ENCODE measurements at places on chromosomes 12 and 14.

DNA sequence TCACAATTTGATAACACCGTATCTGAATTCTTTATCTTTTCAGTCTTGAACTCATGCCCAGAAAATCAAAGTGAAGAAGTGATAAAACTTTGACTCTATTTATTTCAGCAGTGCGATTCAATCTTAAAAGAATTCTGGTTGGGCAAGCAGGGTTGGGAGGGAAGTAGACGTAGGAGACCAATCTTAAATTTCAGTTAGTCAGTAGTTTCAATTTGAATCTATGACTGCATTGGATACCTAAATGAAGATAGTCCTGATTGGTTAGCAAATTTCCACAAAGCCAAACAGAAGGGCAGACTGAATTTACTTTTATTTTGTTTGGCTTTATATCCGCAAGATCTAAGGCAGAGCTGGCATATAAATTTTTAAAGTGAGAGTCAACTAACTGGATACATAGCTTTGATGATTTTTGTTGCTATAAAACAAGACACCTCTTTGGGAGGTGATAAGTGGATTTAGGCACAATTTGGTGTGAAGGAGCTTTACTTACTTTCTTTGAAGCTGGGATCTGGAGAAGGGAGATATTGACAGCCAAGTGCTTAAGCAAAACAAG, 2.6 kb downstream of the ACSS3 start:
- no peak for DNase-seq

DNA sequence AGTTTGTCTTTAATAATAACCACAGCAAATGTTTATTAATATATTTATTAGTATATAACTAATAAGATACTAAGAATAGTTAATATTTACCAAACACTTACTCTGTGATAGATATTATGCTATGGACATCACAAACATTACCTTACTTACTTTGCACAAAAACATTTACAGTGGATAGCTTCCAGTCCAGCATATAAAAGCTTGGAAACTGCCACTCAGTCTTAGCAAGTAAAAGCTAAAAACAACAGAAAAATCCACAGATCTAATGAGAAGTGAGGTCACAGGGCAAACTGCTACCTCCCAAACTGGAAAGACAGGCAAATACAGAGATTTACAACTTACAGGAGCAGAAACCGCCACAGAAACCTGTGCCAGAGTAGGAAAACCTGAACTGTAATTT, 99.8 kb downstream of the METTL25 start:
- no peak for DNase-seq

DNA sequence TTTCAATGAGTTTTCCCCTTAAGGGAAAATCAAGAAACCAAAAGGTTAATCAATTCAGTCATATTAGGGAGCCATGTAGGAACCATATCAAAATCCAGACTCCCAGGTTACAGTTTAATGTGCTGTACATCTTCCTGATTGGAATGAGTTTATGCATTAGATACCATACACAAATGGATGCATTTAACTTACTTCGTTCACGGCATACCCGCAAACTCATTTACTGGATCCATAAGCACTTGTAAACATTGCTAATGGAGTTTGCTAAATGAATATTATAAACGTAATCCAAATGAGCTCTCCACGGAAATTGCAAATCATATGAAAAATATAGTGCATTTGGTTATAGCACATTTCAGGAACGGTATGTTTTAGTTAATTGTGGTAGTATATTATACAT, 228.9 kb upstream of the G2E3 start:
- no peak for DNase-seq

- peak; percentile 86 for DNase-seq
These were observed 77.5 kb downstream of the PELI2 start for GRCh38 chr14:56195704-56196103.

- no peak for DNase-seq
These were observed 66.5 kb downstream of the ANO6 start for GRCh38 chr12:45282411-45282810.

GRCh38 chr14:24052656-24053547, 1.1 kb downstream of the CARMIL3 start:
- no peak for DNase-seq

DNA sequence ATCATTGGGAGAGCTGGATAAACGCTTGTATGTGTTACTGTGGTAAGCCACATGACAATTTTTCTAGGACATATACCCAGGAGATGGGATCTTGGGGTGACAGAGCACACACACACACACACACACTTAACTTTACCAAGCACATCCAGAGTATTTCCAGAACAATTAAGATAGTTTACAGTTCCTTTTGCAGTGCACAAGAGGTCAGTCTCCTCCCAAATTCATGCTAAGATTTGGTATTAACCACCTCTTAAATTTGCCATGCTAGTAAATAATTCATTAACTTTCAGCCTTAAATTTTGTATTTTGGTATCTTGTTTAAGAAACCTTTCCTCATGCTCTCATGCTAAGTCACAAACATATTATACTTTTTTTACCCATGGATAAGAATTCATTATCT, 33.9 kb upstream of the LIMA1 start:
- DNase-seq: no peak

DNA sequence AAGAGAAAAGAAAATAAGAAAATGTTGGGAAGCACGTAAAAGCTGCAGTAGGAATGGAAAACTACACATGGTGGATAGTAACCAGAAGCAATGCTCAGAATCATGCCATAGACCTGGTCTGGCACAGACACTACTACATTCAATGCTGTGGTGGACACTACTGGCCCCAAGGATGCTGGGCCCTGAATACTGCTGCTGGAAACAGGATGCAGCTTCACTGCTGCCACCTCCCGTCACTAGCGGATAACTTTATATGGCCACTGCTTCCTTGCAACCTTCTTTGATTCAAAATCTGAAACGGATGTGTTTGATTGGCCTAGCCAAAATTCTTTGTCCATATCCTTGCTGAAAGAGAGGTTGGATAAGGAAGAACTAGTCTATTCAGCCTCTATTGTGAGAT, 30.7 kb downstream of the ADCY6 start:
- no peak for DNase-seq

DNA sequence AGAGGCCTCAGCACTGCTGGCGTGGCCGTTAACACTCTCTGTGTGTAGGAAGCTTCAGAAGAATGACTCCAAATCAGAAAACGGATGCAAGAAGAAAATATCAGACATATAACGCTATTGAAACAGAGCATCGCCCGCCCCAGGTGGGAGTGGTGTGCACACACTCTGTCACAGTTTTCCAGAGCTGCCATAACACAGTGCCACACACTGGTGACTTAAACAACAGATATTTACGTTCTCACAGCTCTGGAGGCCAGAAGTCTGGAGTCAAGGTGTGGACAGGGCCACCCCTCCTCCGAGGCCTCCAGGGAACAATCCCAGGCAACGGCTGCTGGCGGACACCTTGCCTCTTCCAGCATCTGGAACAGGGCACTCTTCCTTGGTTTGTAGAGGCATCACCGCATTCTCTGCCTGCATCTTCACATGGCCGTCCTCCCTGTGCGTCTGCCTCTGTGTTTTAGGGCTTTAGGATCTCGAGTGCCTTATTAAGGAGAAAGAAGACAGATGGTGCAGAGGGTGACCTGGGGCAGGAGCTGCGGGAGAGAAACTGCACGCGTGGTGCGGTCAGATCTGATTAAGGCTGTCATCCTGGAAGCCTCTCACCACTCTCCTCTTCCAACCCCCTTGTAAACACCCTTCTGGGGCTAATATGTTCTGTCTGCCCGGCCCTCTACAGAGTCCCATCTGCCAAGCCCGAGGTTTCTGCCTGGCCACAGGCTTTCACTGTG, 141.0 kb downstream of the SLC15A4 start:
- DNase-seq: no peak

- no peak for DNase-seq
These were observed 17.4 kb upstream of the B4GALNT3 start for GRCh38 chr12:442235-442884.

- DNase-seq: no peak
These were observed 193.8 kb downstream of the SYT1 start for GRCh38 chr12:79058342-79058741.

DNA sequence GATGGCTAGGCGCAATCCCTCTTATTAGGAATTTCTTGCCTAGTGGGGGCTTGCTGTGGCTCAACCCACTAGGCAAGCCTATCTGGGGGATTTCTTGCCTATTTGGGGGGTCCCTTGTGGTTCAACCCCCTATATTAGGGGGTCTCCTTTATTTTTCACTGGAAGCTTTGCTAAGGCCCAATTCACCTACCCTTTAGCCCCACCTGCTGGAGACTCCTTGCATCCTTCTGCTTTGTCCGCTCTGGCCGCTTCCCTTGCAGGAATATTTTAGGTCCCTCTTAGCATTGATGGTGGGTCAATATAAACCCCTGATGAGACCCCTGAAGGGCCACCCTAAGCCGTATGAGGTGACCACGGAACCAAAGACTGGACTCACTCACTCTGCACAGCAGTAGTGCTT, 1552.1 kb downstream of the AACS start:
- DNase-seq: no peak

GRCh38 chr12:108856428-108857157, 790 bp downstream of the SSH1 start:
- no peak for DNase-seq

GRCh38 chr12:54009171-54010052, 627 bp downstream of the HOXC8 start:
- no peak for DNase-seq

- DNase-seq: no peak
These were observed 174.0 kb upstream of the ARHGAP5 start for GRCh38 chr14:31902945-31903646.

GRCh38 chr14:75982266-75983018, 647 bp upstream of the TGFB3 start:
- DNase-seq: peak; percentile 23

- DNase-seq: no peak
These were observed 533.7 kb downstream of the RPS29 start for GRCh38 chr14:49052521-49052920.

DNA sequence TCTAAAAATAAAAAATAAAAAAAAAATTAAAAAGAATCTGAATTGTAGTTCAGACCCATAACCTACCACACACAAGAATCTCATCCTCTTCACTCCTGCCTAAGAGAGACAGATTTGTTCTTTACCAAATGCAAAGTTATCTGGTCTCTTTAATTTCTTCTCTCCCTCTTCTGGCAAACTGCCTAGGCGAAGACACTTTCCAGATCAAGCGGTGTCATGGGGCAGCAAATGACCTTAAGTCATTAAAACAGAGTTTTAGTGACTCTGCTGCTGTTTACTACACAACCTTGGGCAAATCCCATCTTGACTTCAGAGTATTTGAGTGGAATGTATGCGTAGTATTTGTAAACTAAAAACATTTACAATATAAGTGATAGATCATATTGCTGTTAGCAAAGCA, 60.9 kb upstream of the NID2 start:
- no peak for DNase-seq

GRCh38 chr12:40144023-40144422, 38.1 kb upstream of the SLC2A13 start:
- no peak for DNase-seq
